ENCODE measurements at places on chromosomes 2 and 18.

- no peak for DNase-seq
Observed at GRCh38 chr18:70355620-70356385, 67.0 kb downstream of the SOCS6 start.

DNA sequence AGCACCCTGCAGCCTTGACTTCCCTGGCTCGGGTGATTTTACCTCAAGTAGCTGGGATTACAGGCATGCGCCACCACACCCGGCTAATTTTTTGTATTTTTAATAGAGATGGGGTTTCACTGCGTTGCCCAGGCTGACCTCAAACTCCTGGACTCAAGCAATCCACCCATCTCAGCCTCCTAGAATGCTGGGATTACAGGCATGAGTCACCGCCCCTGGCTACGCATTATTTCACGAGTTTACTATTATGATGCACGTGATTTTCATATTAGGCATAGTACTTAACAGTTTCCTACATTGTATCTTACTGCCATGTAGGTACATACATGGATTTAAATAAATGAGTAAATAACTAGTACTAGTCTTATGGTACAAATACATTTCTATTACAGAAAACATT is 4.4 kb downstream of the DYNC2LI1 start:
- no peak for DNase-seq

GRCh38 chr2:48272199-48272598 is 257.8 kb upstream of the STON1 start:
- DNase-seq: no peak

DNA sequence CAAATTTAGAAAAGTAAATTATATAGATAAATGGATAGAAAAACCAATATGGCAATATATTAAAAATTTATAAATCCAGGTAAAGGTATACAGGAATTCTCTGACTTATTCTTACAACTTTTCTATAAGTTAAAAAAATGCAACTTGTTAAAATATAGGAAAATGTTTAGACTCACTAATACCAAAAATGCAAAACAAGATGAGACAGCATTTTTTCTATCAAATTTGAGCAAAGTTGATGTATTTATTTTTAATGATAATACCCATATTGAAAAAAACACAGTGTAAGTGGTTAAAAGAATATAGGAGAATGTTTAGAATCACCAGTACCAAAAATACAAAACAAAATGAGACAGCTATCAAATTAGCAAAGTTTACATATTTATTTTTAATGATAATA is 35.7 kb downstream of the OSGEPL1 start:
- no peak for DNase-seq

DNA sequence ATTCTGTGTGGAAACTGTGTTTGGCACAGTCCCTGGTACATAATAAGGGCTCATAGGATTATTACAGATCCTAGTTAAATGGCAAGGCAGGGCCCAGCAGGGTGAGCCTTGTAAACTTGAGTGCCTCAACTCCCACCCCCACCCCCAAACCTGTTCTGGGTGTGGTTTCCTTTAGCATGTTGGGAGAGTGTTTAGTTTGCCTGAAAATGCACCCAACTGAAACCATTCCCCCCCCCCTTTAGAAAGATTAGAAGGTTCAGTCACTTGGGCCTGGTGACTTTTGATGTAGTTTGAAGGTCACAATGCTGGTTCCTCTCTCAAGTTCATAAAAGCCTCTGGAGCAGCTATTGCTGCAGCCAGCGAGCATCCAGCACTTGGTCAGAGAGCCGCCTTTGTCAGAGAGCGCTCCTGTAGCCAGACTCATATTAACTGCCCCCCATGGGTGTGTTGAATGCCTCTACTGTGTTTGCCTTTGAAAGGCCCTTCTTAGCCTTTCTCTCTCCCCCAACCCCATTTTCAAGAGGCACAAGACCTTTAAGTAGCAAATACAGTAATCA is 113.7 kb downstream of the SPTBN1 start:
- DNase-seq: no peak

DNA sequence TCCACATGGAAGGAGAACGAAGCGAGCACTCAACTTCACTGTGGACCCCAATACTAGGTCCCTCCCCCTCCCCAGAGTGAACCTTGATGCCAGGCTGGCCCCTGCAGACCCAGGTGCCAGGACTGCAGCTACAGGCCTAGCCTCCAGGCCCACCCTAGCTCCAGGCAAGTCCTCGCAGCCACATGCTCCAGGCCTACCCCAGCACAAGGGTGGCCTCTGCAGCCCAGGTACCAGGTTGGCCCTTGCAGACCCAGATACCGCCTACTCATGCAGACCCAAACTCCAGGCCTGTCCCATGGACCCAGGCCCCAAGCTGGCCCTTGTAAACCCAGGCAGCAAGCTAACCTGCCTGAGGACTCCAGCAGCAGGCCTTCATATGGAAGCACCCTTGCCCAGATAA is 44.2 kb downstream of the KCNG2 start:
- no peak for DNase-seq

- DNase-seq: no peak
Observed at GRCh38 chr2:128773641-128774319, 455.1 kb upstream of the HS6ST1 start.

DNA sequence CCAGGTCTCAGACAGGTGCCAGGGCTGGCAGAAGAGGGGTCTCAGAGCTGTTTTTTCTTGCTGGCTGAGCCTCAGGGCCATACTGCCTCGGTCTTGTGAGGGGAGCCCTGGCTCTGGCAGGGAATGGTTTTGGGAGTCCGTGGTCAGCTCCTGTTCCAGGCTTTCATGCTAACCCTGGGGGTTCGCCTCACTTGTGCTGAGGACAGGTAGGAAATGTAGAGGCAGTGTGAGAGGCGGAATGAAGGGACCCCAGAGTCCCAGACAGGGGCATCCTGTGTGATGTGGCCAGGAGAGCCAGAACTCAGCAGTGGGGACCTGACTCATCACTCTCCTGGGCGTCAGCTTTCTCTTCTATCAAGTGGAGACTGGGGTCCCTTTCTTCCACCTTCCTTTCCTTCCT is 5.7 kb upstream of the CELF4 start:
- DNase-seq: no peak

DNA sequence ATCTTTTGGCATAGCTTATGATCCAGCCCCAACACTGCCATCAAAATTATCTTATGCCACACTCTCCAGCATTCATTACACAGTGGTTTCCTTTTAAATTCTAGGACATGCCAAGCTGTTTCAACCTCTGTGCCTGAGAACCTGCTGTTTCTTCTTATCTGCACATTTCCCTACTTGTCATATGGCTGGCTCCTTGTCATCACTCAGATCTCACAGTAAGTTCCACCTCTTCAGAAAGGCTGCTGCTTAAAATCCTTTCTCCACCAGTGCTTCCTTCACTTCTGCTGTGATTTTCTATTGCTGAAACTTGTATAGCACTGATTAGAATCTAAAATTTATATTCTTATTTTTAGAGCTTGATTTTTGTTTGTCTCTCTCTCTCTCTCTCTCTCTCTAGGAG is 43.4 kb downstream of the MC4R start:
- DNase-seq: no peak

DNA sequence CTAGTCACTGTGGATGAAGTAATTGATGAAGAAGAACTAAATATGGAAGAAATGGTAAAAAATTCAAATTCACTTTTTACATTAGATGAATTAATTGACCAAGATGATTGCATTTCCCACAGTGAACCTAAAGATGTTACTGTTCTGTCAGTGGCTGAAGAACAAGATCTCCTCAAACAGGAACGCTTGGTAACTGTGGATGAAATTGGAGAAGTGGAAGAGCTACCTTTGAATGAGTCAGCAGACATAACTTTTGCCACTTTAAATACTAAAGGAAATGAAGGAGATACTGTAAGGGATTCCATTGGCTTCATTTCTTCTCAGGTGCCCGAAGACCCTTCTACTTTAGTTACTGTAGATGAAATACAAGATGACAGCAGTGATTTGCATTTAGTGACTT is 26.6 kb upstream of the DYSF start:
- DNase-seq: no peak

DNA sequence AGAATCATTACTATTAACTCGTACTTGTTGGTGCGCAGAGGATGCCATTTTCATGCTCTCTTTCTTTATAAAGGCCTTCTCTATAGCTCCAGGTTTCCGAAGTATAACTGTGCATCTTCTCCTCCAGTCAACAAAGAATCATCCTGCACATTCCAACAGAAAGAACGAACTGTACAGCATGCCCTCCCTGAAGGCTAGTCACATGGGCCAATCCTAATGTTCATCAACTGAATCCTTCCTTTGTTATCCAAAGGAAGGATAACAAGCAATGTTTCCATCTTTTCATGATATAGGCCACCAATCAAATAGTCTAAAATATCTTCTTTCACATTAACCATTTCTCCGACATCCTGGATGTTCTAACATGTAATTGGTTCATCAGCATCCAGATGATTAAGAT is 66.9 kb upstream of the LDLRAD4 start:
- no peak for DNase-seq

Data from stimulated activated CD8-positive, alpha-beta memory T cell treated with anti-CD3 and anti-CD28 coated beads, Interleukin-15, amount 100 ng/mL, for 24 hours (primary cell).